ENCODE measurements at places on chromosomes 6 and 20.

DNA sequence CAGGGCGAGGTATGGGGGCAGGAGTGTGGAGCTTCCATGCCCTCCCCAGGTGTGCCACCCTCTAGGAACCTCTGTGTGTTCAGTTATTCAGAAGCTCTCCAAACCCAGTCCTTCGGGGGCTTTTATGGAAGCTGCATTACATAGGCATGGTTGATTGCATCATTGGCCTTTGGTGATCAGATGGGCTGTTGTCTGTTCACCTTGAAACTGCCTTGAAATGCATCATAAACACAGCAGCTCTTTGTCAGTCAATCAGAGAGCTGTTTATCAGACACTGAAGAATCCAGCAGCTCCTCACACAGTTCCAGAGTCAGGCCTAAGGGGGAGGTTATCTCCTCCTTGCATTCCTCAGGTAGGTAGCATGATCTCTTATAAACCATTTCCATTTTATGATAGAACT, 62.4 kb downstream of the E2F3 start:
- DNase-seq, result no peak

GRCh38 chr20:19764207-19764606, 6.1 kb downstream of the RIN2 start:
- no peak for DNase-seq

- no peak for DNase-seq
These were observed 26.8 kb upstream of the BCAS1 start for GRCh38 chr20:54097236-54097529.

DNA sequence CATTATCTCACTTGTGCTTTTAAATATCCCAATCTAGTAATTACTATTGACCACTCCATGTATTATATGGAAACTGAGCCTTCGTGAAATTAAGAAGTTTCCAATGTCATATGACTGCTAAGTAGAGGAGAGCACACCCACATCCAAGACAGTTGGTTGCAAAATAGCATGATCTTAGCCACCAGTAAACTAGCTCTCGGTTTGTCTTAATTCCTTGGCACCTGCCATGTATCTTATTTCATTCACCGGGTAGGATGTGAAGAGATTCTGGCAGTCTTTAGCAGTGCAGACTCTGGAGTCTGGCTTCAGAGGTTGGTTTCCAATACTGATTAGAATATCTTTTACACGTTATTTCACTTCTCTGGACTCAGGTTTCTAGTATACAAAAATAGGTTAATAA, 270.3 kb downstream of the LAMA2 start:
- no peak for DNase-seq
